ENCODE measurements at places on chromosomes 16 and 17.

GRCh38 chr17:44241106-44241624, 21.7 kb upstream of the UBTF start:
- DNase-seq = no peak

- DNase-seq = no peak
Measured at GRCh38 chr16:15032547-15033308, 23.1 kb downstream of the NTAN1 start.

DNA sequence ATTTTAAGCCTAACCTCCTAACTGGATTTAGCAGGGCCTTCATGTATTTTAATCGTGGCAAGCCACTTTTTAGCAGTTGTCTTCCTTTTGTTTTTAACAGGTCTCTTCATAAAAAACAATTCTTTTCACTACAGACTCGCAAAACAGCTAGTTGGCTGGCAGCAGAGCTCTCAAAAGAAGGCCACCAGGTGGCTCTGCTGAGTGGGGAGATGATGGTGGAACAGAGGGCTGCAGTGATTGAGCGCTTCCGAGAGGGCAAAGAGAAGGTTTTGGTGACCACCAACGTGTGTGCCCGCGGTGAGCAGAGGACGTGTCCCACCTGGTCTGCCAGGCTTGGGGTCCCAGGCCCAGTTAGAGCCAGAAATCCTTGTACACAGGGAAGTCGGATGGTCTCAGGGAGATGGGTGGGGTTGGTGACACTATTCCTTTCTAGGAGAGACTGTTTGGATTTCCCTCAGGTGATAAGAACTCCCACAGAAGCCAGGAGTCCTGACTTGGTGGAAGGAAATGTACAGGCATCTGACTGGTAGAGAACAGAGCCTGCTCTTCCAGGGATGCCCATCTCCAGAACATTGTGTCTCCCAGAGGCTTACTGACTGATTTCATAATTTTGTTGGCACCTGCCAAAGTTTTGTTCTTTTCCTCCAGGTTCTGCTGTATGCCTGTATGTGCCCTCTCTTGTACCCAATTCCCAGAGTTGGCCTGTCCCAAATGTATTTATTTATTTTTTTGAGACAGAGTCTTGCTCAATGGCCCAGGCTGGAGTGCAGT, 14.9 kb upstream of the DDX19A start:
- no peak for DNase-seq

GRCh38 chr17:74742153-74742515, 5.1 kb downstream of the RAB37 start:
- no peak for DNase-seq

DNA sequence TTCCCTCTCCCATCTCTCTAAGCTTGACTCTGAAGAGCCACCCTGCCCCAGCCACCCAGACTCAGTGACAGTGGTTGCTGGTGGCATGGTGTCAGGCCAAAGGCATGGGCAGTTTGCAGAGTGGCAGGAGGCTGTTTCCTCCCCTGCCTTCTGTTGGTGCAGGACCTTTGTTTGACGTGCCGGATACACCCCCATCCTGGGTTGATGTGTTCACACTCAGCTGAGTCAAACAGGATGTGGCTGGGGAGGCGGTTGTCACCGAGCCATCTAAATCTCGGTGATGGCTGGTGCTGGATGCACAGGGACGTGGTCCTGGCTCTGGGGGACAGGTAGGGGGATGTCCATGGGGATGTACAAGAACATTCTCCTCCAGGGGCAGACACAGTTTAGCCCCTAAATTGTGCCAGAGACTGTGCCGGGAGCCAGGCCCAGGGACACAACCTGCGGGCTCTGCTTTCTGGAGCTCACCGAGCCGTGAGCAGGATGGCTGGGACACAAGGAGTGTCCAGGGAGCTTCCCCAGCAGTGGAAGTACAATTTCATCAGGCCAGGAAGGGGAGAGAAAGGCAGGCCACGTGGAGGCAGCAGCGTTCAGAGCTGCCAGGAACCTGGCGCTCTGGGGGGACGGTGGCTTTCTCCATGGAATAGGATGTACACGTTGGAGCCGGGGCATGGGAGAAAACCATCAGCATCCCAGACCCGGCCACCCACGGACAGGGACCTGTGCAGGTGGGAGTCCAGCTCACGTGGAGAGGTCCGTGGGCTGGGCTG, 264.2 kb downstream of the SEC14L1 start:
- no peak for DNase-seq

DNA sequence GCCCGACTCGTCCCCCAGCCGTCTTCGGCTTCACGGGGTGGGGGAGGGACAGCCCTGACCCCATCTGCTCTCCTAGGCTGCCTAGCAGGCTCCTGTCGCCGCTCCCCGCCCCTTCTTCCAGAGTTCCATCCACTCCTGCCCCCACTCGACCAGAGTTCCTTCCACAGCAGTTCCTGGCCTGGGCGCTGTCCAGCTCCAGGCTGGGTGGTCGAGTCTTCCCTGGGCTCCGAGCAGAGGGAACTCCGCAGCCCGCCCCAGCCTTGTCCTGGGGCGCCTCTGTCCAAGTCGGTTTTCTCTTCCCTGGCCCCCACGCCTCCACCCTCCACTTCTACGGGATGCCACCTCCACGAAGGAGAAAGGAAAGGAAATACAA, 1.4 kb downstream of the PYY start:
- DNase-seq = no peak

Data from hypothalamus (tissue), 51 donors.